ENCODE measurements at places on chromosomes 4 and X. TPM values are rescaled to one million over a fixed set of nuclear protein-coding genes. Genes with fewer than 3 reads are reported as not detected.

DNA sequence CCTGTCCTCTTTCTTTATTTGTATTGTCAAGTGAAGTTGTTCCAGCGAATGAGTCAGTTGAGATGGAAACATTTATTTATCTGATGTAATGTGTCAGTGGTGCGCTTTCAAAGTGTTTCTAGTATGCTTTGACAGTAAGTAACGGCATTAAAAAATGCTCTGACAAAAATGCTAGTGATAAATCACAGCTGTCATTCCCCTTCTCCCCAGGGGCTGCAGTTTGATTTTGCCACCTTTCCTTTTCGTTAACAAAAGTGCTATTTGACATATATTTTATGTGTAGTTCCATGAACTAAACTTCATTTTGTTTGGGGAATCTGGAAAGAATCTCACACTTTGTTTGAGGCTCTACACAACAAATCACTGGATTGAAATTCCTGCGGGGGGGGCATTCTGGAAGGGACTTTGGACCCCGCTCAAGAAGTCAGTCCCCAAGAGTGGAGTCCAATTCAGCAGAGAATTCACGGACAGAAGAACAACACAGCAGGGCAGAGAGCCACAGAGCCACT lies 7.6 kb upstream of the TBC1D19 start:
- no peak overlapping the region for H3K27ac ChIP-seq
- H3K4me3 ChIP-seq: no peak overlapping the region
- peak; percentile 65 for DNase-seq
- no peaks in the 10 kb centered on the region for H3K4me1 ChIP-seq

Gene KLB
- total RNA-seq: not detected

Gene SOX3
- total RNA-seq: 0.32 TPM

DNA sequence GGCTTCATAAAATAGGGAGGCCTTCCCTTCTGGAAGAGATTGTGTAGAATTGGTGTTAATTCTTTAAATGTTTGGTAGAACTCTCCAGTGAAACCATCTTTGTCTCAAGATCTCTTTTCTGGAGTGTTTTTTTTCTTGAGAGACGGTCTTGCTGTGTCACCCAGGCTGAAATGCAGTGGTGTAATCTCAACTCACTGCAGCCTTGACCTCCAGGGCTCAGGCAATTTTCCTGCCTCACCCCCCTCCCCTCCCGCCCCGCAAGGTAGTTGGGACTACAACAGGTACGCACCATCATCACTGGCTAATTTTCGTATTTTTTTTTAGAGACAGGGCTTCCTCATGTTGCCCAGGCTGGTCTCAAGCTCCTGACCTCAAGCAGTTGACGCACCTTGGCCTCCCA lies 12.1 kb downstream of the SMS start:
- H3K36me3 ChIP-seq: no peaks in the 10 kb centered on the region
- peak overlapping the region; percentile 80 for H3K27ac ChIP-seq
- H3K27me3 ChIP-seq: no peaks in the 10 kb centered on the region
- H3K4me3 ChIP-seq: no peak overlapping the region
- H3K4me1 ChIP-seq: peaks cover 66% of the 10 kb centered on the region
- DNase-seq: no peak
